ENCODE measurements at places on chromosomes 6 and 20.

DNA sequence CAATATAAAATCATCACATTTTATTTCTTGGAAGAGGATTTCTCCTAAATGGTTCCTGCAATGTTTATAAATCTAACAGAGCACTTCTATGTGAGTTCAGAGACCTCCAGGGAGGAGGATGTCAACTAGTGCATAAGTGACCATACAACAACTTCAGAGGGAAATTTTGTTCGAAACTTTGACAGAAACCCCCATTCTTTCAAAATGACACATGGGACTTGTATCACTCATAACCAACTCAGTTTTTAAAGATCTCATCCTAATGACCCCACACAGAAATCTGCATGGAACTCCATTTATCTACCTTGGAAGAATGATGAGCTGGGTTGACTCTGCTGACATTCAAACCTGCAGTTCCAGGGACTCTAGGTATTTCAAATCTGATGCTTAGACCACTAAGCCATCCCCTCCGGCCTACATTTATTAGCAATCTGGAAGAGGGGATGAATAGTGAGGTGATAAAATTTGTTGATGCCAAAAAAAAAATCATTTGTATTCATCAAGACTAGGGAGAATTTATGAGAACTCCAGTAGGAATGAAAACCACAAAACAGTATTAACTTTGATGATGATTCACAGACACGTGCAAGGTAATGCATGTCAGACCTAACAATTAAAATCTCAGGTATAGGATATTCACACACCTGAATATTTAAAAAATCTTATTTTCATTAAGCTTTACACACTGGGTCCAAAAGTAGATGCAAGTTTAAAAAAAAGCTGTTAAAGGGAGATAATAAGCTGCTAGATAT is 153.0 kb downstream of the REV3L start:
- DNase-seq, result no peak

DNA sequence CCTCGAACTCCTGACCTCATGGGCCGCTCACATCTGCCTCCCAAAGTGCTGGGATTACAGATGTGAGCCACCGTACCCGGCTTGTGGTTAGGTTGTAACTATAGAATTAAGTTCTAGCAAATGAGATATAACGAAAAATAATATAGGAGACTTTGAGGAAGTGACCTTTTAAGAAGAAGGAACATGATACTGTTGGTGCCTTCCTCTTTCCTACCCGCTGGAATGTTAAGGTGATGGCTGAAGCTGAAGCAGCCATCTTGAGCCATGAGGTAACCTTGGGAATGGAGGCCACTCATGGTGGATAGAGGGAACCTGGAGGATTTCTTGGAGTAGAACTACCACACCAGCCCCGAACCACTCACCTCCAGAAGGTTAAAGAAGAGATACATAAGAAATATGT is 48.1 kb upstream of the MDGA1 start:
- no peak for DNase-seq

DNA sequence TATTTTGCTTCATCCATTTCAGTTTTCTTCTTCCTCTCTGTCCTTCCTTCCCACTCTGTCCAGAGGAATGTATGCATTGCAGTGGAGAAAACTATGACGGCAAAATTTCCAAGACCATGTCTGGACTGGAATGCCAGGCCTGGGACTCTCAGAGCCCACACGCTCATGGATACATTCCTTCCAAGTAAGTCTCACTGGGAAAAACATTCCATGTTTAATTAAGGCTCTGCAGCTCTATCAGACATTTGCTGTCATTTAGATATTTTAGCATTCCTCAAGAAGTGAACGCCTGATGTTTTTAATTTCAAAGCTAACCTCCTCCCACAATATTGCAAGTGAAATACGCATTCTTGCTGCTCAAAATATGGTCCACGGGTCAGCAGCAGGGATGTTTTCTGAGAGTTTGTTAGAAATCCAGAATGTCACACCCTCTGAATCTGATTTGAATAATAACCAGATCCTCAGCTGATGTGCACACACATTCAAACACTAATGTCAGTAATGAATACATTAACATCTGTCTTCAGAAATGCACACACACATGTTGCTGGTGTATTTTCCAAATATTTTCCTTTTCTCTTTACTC is 12.8 kb downstream of the PLG start:
- DNase-seq, result no peak

DNA sequence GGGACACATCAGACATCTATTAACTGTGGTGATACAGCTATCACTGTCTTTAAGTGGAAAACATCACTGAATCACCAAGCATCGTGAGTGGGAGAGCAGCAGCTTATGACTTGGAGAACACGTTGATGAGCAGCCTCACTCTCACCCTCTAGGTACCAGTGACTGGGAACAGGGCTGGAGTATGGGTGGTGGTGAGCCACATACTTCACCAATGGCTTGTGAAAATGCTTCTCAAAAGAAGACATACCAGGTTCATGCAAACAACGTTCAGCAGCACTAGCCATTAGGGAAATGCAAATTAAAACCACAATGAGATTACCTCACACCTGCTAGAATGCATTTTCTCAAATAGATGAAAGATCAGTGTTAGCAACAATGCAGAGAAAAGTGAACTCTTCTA is 25.3 kb downstream of the SNX5 start:
- DNase-seq, result no peak

DNA sequence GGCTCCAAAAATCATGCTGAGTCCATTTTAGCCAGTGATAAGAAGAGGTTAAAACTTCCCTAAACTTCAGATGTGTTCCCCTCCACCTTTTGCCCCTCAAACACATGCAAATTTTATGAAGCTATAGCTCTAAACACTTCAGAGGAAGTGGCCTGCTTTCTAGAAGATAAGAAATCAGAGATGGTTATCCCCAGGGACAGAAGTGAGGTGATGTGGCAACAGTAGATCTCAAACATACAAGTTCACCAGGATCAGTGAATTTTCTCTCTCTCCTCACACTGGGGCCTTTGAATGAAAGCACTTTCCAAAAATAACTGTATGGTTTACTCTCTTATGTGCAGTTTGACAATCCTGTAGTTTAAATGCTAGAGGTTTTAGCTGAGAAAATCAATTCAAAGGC is 332.0 kb downstream of the BTBD9 start:
- DNase-seq, result no peak

GRCh38 chr20:34703424-34704176 is 544 bp upstream of the TP53INP2 start:
- DNase-seq, result peak; percentile 22

DNA sequence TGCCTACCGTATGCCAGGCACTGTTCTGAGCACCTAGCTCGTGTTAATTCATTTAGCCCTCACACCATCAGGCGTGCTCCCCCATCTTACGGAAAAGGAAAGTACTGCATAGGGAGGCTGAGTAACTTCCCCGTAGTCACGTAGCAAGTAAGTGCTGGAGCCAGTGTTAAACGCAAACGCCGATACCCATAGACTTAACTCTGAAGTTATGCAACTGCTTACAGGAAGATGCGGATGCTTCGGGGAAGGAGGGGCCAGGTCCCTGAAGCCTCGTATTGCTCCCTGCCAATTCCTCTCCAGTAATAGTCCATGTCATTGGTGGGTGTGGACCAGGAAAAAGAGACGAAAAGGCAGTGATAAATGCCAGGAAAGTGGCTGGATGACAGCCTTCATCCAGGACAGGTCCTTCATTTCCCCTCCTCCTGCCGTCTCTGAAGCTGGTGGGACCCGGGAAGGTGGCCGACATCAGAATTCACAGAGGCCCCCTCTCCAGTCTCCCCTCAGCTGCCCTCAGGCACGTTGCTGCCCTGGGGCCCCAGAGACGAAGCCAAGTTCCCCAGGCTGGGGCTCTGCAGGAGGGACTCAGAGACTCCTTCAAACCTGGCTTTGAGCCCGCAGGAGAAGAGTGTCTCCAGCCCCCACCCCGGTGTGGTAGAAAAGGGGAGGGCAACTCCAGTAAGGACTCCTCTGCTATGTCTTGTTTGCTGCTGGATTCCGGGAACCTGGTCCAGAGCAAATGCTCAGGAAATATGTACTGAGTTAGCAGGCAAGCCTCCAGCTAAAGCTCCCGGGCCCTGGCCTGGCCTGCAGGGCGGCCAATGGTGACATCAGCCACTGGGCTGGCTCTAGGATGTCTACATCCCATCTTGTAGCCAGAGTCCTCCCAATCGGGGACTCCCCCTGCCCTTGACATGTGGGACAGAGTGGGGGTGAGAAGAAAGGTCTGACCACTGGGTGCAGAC is 37.8 kb downstream of the RAB44 start:
- peak; percentile 75 for DNase-seq

GRCh38 chr6:146864885-146865284 is 266.1 kb downstream of the ADGB start:
- DNase-seq, result no peak

- DNase-seq, result no peak
Observed at GRCh38 chr20:45229264-45230056, 8.3 kb downstream of the SEMG2 start.

GRCh38 chr6:87923389-87924050 is 124.1 kb upstream of the SPACA1 start:
- no peak for DNase-seq

GRCh38 chr6:16782278-16782677 is 21.0 kb upstream of the ATXN1 start:
- DNase-seq, result no peak

DNA sequence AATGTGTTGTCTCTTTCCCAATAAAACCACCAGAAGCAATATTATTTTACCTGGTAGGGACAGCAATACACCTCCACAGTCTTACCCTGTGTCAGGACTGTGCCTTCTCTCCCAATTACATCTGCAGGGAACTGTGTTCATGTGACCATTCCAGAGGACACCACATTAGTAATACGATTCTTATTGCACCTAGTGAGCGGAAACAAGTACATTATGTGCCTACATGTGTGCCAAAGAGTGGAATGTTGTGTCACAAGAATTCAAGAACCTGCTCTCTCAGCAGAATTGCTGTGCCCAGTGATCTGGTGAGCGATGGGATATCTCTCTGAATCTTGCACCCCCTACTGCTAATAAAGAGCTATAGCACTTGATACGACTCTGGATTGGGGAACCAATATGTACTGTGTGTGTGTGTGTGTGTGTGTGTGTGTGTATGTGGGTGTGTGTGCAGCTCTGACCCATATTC is 57.4 kb upstream of the FOXC1 start:
- DNase-seq, result peak; percentile 56

GRCh38 chr6:167872538-167873210 is 46.0 kb downstream of the AFDN start:
- no peak for DNase-seq

GRCh38 chr6:134314006-134314821 is 3.7 kb downstream of the SGK1 start:
- no peak for DNase-seq

- DNase-seq, result no peak
Observed at GRCh38 chr6:25177500-25178028, 101.6 kb upstream of the CARMIL1 start.

- peak; percentile 3 for DNase-seq
Observed at GRCh38 chr20:13723011-13723410, 61.7 kb downstream of the ESF1 start.

- DNase-seq, result no peak
Observed at GRCh38 chr6:118735320-118735719, 83.9 kb upstream of the CEP85L start.

GRCh38 chr6:149903938-149904611 is 6.2 kb upstream of the RAET1E start:
- DNase-seq, result no peak

DNA sequence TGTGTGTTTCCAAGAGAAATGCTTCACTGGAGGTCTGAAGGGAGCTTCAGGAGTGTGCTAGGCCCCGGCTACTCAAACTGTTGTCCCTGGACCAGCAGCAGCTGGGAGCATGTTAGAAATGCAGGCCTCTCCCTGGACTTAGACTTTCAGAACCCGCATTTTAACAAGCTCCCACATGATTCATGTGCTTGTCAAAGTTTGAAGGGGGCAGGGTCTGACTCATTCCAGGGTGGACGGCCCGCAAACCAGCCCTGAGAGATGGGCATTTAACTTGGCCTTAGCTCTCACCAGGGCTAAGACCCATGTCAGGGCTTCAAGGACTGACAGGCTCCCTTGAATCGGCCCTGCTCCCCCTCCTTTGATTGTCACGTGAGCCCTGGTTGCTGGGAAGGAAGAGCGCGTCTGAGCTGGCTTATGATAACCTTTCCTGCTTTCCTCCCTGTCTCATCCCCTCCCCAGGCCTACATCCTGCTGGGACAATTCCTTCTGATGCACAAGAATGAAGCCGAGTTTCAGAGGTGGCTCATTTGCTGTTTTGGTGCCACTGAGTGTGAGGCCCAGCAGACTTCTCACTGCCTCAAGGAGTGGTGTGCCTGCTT is 35.5 kb downstream of the BANF2 start:
- peak; percentile 57 for DNase-seq

- DNase-seq, result no peak
Observed at GRCh38 chr6:4611429-4612129, 164.6 kb upstream of the CDYL start.

DNA sequence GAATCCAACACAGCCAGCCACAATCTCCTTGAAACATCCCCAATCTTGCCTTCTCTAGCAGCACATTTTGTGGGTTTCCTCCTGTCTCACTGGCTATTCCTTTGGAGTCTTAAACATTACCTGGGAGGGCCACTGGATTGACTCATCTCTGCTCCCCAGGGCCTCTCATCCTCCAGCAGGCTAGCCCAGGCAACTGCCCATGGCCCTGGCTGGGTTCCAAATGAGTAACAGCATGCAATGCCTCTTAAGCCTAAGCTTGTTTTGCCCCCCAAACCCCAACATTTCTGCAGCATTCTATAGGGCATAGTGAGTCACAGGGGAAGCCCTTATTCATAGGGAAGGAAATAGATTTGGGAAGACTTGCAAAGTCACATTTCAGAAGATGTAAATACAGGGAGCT is 204.9 kb downstream of the FOXA2 start:
- DNase-seq, result no peak

GRCh38 chr6:293193-294174 is 1.2 kb downstream of the DUSP22 start:
- peak; percentile 5 for DNase-seq

Data from HCEC 1CT (cell line).